ENCODE measurements at places on chromosomes 4 and X.

GRCh38 chr4:32032136-32032672 is 1312.0 kb downstream of the PCDH7 start:
- no peak for DNase-seq

DNA sequence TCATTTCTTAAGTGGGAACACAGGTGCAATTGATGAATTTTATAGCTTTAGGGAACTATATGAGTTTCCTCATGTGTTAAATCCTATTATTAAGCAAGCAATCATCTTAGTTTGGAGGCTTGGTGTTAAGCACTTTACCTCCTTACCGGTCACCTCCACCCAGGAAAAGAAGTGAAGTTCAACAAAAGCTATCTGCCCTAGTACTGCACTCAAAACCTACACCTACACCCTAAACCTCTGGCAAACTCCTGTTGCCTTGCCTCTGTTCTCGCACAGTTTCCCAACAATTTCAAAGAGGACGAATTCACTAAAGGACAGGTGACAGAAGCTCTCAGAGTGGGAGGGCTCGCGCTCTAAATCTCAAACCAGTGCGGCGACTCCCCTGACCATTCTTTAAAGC is 85.7 kb upstream of the TENT5D start:
- no peak for DNase-seq

- DNase-seq: no peak
Observed at GRCh38 chr4:116005037-116005805, 891.8 kb upstream of the NDST4 start.

DNA sequence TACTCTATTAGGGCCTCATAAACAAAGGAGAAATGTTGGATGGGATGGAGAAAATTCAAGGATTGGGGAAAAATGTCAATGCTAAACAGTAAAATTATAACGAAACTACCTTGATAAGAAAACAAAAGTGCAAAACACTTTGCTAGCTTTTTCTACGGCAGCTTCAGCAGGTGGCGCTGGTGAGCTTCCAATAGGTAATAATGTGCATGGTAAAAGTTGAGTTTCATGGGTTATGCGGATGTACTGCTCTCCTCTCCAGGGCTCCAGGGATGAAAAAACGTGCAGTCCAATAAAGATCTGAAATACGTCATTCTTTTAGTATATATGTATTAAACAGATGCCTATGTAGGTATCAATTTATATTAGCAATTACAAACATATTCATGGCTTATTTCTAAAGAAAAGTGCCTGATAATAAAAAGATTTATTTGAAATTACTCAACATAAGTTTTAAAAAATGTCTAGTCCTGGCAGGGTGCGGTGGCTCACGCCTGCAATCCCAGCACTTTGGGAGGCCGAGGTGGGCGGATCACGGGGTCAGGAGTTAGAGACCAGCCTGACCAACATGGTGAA is 239.6 kb downstream of the GRXCR1 start:
- DNase-seq: peak; percentile 9

- DNase-seq: no peak
Observed at GRCh38 chr4:14701896-14702295, 300.4 kb upstream of the CPEB2 start.

DNA sequence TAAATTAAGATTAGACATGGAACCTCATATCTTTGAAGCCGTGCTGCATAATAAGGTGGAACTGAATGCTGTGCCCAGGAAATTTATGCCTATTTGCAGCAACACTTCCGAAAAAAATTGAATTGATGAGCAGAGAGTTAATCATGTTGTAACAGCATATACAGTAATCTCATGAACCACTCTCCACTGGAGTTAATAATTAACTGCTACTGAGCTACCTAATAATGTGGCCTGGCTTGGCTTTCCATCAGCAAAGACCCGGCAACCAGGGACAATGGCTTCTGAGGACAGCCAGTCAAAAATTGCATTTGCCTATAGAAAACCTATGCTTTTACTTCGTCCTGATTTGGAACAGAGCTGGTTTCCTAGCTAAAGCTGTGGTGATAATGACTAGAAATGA is 63.8 kb upstream of the GATB start:
- DNase-seq: peak; percentile 9

DNA sequence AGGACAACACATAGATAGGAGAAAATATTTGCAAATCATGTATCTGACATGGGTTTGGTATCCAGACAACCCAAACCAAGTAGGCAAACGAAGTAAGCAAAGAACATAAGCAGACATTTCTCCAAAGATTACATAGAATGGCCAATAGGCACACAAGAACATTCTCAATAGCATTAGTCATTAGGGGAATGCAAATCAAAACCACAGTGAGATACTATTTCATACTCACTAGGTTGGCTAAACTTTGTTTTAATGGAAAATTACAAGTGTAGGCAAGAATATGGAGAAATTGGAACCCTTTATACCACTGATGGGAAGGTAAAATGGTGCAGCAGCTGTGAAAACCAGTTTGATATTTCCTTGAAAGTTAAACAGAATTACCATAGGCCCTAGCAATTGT is 74.7 kb downstream of the CHRNA9 start:
- DNase-seq: no peak

DNA sequence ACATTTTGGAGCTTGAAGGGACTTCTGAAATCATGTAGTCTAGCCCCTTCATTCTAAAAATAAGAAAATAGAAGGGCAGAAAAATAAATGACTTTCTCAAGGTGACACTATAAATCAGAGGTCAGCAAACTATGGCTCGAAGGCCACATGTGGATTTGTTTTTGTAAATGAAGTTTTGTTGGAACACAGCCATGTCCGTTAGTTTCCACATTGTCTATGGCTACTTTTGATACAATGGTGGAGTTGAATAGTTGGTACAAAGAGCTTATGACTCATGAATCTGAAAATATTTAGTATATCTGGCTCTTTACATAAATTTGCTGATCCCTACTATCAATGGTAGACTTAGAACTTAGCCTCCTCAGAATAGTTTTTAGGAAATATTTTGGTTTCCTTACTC is 302.4 kb upstream of the PRPS2 start:
- no peak for DNase-seq

DNA sequence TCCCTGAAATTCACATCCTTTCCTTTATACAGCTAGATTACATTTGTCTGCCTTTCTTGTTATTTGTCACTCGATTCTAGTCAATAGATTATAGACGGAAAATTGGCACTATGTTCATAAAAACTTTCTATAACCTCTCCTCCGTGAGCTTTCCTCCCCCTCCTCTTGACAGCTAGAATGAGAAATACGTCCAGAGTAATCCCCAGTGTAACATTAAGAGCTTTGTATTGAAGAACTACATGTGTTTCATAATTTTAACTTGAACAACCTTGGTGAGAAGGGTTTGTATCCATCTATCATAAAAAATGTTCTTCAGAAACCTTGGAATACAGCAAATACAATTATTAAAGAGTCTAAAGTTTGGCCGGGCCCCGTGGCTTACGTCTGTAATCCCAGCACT is 1707.4 kb downstream of the PCDH7 start:
- DNase-seq: no peak

- no peak for DNase-seq
Observed at GRCh38 chrX:45172890-45173289, 27.8 kb downstream of the DIPK2B start.

- DNase-seq: peak; percentile 43
Observed at GRCh38 chrX:368811-369562, 17.7 kb downstream of the PPP2R3B start.

- no peak for DNase-seq
Observed at GRCh38 chrX:79167462-79167861, 23.0 kb downstream of the GPR174 start.

GRCh38 chr4:41989994-41990364 is 351 bp upstream of the SLC30A9 start:
- DNase-seq: no peak

- DNase-seq: no peak
Observed at GRCh38 chr4:45063696-45064095, 337.3 kb upstream of the GNPDA2 start.

DNA sequence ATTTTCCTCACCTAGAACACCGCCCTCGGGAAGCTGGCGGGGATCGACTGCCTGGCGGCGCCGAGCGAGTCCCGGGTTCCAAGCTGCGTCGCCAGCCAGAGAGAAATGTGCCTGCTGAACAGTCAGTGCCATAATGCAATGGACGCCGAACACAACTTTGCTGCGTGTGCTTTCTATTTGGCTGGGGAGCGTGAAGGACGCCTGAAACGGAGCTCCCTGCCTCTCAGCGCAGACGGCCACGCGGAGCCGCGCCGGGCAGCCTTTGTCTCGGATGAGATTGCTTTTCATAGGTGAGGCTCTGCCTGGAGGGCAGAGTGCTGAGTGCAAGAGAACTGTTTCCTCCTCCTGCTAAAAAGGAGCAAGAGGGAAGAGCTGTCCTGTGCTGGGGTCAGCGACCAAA is 107.7 kb upstream of the BCOR start:
- DNase-seq: no peak

All from HuH-7.5 (cell line).